ENCODE measurements at places on chromosomes 1 and 21. TPM values are rescaled to one million over a fixed set of nuclear protein-coding genes. Genes with fewer than 3 reads are reported as not detected.

- DNase-seq: no peak
Measured at GRCh38 chr1:247111700-247112478, 7.7 kb upstream of the ZNF669 start.

ZMYND12 gene
- 3.0 TPM for total RNA-seq

GRCh38 chr1:203619091-203619780 is 7.4 kb upstream of the ATP2B4 start:
- no peak for DNase-seq

- no peak for DNase-seq
Measured at GRCh38 chr1:118366286-118366685, 181.3 kb upstream of the SPAG17 start.

SHISAL2A gene
- total RNA-seq: 0.88 TPM

All from Peyer's patch (tissue), 4 donors.